ENCODE measurements at places on chromosomes 6 and 20. TPM values are rescaled to one million over a fixed set of nuclear protein-coding genes. Genes with fewer than 3 reads are reported as not detected.

GRCh38 chr20:31568041-31568731 is 36.9 kb upstream of the ID1 start:
- no peak for ATAC-seq

DNA sequence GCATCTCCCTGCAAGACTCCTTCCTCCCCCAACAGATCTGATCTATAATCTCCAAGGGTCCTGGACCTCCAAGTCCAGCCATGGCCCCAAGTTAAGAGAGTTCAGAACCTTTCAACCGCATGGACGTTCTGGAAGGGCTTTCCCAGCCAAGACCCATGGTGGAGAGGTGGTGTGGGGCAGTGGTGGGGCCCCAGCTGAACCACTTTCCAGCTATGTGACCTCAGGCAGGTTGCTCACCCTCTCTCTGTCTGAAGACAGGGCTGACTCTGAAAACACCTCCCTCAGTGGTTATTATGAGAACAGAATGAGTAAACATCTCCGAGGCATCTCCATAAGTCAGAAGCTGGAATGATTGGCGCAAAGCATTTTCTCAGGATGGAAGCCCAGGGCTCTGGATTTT is 887 bp downstream of the CLPS start:
- ATAC-seq: no peak

DNA sequence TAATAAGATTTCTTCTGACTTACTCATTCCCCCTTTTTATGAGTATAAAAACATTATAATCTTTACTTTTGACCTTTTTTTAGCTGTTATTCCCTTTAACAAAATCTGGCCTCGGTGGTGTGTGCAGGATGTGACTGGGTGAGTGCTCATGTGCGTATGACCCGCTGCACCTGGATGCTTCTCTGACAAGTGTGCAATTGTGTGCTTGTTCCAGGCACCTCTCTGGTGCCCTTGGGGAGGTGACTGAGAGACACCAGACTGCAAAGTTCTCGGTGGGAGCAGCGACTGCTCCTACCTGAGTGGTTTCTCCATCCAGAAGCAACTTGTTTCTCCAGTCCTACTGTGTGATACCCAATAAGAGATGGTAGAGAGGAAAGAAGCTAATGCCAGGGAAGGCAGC is 65.0 kb downstream of the ISM1 start:
- ATAC-seq: no peak

GRCh38 chr6:54017877-54018276 is 93.4 kb upstream of the MLIP start:
- no peak for ATAC-seq

DNA sequence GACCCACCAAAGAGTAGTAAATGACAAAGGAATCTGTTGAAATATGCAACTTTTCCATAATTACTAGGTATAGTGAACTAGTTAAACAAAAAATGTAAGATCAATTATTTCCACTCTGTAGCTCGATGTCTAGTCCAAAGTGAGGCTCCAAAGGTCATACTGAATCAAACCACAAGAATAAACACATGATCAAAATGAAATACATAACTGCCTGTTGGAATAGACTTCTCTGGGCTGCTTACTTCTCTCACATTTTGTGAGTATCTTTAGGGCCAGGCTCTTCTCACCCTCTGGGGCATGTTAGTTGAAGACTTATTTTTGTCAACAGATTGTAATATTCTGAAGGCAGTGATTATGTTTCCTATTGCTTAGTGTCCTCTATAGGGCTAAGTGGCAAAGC is 103.7 kb upstream of the TMEM170B start:
- no peak for ATAC-seq

- ATAC-seq: peak; percentile 79
These were observed 131.3 kb upstream of the MTHFD1L start for GRCh38 chr6:150734235-150734634.

DNA sequence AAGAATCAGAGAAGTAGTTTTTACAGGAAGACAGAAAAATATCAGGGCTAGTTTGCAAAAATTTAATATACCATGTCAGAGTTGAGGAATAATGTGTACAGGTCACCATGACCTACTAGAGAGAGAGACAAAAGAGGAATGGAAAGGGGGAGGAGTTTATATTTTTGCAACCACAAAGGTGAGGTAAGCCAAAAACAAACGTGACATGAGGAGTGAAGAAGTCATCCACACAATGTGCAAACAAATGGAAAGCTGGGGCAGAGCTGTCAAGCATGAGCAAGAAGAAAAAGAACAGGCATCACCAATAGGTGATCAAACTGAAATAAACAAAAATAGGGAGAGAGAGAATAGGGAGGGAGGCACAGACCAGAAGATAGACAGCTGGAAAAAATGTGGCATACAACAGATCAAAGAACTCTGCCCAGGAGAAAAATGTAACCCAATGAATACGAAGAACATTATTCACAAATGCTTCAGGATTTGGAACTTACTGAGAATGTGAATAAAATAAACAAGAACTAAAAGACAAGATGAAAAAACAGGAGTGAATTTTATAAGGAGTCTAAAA is 15.5 kb downstream of the RARS2 start:
- ATAC-seq: no peak

GRCh38 chr6:39886871-39887270 is 47.4 kb downstream of the MOCS1 start:
- ATAC-seq: no peak

GRCh38 chr20:63374504-63374903 is 13.4 kb upstream of the CHRNA4 start:
- no peak for ATAC-seq

- no peak for ATAC-seq
These were observed 57.8 kb downstream of the LYRM4 start for GRCh38 chr6:5202941-5203340.

The HTR1E gene
- total RNA-seq: not detected

The NOX3 gene
- total RNA-seq: not detected

Measured in esophagus mucosa (tissue), 1 donor.